ENCODE measurements at places on chromosomes 12 and 14.

GRCh38 chr14:51681411-51681810 lies 29.7 kb downstream of the FRMD6 start:
- no peak for DNase-seq

GRCh38 chr14:64611358-64612020 lies 61.7 kb downstream of the PPP1R36 start:
- DNase-seq: no peak

DNA sequence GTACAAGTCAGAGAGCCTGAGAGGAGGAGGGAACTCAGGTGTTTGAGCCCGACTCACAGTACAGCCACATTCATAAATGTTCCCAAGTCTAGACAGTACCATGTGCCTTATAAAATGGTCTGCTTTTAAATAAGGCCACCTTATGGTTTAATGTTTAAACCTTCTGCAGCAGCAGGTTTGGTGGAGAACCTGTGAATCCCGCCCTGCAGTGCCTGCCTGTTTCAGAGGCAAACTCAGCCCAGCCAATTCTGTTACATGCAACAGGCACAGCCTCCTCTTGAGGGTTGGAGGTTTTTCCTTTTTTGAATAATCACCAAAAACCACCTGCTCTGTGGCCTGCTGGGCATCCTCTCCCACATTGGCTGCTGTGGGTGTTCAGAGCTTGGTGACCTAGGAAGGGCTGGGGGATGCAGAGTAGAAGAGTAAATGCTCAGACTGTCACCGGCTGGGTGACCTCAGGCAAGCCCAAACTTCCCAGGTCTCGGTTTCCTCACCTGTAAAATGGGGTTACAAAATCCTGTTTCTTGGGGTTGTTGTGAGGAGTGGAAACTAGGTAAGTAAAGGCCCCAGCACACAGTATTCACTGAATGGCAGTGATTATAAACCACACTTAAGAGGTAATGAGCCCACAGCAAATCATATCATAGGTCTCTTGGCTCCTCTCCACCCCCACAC lies 28.0 kb downstream of the NUAK1 start:
- no peak for DNase-seq

DNA sequence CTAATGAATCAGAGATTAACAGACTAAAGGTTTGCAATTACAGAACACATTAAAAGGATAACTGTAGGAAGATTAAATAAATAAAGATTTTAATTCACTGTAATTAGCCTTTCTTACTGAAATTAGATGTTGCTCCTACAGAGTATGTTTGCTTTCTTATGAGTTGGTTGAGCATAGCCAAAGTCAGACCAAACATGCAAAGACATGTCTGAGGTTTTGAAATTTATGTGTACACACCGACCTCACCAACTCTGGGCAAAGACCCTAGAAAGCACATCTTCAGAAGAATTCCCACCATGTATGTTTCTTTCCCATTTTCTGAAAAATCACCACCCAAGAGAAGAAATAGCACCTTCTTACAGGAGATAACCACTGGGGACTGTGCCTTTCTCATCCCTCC lies 159.2 kb downstream of the PAX9 start:
- no peak for DNase-seq

- DNase-seq: no peak
These were observed 54.4 kb downstream of the BICD1 start for GRCh38 chr12:32161058-32161457.

DNA sequence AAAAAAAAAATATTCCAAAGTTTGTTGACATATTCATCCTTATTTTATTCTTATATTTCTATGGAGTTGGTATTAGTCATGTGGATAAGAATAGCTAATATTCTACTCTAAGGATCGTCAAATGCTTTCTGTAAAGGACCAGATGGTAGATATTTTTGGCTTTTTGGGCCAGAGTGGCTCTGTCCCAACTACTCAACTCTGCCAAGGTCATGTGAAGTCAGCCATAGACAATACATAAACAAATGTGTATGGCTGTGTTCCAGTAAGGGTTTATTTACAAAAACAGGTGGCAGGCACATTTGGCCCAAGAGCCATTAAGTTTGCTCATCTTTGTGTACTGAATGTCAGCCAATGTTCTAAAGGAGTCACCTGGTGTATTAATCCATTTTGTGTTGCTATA lies 131.8 kb downstream of the TBX5 start:
- DNase-seq: no peak

DNA sequence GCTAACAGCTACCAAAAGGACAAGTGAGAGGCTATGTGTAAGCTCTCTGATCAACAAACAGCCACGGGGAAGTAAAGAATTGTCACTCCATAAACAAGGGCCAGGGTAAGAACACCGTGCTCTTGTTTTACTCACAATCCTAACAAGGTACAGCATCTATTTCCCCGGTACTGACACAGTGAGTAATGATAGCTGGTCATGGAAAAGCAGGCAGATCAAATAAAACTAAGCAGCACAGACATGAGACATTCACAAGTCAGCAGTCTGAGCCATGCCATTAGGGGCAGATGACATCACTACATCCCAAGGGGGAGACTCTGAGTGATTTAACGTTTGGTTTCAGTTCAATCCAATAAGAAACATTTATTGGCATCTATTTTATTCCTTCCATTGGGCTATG lies 54.4 kb downstream of the ARL6IP4 start:
- no peak for DNase-seq

DNA sequence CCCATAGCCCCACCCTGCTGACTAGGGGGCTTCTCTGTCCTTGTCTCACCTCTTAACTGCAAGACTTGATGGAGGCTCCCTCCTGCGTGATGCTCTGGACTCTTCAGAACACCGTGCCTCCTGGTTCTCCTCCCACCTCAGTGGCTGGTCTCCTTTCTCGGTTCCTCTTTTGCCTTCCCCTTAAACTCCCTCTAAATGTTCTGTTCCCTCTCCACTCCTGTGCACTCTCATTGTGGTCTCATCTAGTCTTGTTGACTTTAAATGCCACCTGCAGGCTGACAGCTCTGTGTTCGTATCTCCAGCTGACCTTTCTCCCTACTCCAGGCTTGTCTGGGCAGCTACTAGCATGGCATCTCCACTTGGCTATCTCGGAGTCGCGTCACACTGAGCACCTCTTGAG lies 28.3 kb downstream of the DYNC1H1 start:
- DNase-seq: no peak

- DNase-seq: no peak
These were observed 274.0 kb upstream of the KITLG start for GRCh38 chr12:88854260-88854659.

GRCh38 chr12:111773801-111774551 lies 7.2 kb downstream of the ALDH2 start:
- no peak for DNase-seq

DNA sequence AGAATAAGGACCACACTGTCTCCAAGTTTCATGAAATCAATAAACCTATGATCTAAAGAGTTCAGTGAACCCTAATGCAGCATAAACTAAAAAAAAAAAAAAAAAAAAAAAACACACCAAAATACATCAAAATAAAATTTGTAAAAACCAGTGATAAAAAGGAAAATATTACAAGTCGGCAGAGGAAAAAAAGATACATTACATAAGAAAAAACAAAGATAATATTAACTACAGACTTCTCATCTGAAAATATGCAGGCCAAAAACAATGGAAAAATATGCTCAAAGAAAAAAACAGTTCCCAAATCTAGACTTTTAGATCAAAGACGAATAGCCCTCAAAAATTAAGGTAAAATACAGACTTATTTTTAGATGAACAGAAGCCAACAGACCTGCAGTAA lies 27.6 kb downstream of the MED13L start:
- DNase-seq: no peak

- no peak for DNase-seq
These were observed 318.9 kb downstream of the SNAPC1 start for GRCh38 chr14:62081012-62081612.

GRCh38 chr14:104199266-104199895 lies 61.0 kb downstream of the KIF26A start:
- DNase-seq: no peak

GRCh38 chr12:131251336-131252101 lies 297.8 kb downstream of the ADGRD1 start:
- no peak for DNase-seq

DNA sequence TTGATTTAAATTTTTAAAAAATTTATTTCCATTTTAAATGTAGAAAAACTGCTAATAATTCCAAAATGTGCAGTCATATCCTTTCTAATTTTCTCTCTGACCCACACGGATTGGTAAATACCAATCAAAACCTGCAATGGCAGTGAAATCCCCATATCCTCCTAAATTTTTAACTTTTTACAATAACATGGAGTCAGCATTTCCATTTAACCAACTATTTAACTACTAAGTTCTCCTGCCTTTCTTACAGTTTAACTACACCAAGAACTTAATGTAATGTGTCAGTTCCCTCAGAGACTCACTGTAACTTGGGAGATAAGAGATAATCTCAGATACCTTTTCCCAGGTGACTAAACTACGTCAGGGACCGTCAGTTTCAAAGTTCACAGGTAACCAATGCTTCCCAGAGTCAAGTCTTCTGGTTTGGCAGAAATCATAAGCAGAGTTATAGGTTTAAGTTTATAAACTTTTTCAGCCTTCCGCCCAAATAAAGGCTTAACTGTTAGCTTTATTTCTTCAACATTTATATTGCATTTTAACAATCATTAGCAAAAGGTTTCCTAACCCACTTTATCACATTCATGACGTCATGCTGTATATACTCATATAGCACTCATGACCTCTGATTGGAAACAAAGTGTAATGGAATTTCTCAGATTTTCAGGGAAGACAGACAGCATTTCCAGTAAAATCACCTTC lies 7.6 kb downstream of the KRAS start:
- no peak for DNase-seq

GRCh38 chr12:68007466-68007865 lies 18.2 kb downstream of the IFNG-AS1 start:
- no peak for DNase-seq

- no peak for DNase-seq
These were observed 594 bp upstream of the CEP170B start for GRCh38 chr14:104864267-104865080.

DNA sequence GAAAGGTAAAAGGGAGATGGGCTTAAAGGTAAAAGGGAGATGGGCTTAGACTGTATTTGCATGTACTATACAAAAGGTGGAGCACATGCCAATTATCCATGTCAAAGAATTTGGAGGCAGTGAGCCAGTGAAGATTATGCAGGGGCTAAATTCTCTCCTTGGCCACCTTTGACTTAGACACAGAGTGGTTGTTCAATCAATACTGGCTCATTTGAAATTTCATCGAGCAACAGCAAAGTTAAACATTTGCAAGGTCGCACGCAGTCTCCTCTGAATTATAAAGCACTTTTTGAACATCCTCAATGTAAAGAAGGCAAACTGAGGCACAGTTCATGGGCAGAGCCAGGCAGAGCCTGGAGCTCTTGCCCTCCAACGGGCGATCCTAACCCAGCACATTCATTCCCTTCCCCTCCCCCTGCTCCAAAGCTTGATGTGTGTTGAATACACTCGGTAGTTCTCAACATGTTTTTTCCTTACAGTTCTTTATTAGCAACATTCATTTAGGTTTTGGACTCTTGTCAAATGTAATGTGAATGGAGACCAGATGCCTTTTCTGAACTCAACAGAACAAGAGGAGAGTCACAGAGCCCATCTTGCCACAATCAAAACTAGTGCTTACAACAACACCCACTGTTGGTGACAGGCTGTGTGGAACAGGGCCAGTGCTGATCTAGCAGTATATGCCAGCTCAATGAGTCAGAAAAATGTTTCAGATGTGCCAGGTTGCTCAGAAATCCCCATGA lies 169.7 kb upstream of the G2E3 start:
- no peak for DNase-seq

GRCh38 chr12:104604070-104604994 lies 147.6 kb downstream of the CHST11 start:
- no peak for DNase-seq

DNA sequence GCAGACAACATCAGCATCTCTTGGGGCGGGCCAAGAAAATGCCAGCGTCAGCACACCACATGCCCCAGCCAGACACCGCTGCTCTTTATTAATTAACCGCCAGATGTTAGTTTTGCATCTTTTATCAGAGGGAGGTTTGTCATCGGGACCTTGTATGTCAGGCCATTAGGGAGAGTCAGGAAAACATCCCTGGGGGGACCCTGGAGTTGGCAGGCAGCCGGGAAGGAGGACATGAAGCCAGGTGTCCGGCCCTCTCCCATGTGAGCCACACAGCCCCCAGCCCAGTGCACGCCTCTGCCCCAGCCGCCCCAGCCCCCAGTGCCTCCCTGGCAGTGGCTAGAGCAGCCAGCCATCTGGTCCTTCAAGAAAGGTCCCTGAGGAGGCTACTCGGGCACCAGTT lies 56.9 kb upstream of the FAM222A start:
- DNase-seq: no peak

DNA sequence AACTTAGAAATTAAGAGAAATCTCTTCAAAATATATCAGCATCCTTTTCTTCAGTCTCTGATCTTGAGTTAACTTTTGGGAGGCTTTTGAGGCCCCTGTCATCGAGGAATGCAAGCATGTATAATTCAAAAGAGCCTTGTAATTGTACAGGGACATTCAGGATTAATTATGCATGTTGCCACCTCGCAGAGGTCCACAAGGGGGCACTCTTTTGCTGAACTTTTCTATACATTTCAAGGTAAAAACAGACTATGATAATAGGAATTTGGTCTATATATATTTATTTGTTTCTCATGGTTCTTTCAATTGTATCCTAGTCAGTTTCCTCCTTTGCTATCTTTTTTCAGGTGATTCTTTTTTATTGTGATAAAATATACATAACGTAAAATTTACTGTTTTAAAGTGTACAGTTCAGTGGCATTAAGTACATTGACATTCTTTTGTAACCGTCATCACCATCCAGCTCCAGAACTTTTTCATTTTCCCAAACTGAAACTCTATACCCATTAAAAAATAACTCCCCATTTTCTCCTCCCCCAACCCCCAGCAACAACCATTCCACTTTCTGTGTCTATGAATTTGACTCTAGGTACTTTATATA lies 47.0 kb upstream of the SLC2A13 start:
- DNase-seq: peak; percentile 9

- DNase-seq: no peak
These were observed 518.1 kb downstream of the FSCB start for GRCh38 chr14:43988989-43989388.

DNA sequence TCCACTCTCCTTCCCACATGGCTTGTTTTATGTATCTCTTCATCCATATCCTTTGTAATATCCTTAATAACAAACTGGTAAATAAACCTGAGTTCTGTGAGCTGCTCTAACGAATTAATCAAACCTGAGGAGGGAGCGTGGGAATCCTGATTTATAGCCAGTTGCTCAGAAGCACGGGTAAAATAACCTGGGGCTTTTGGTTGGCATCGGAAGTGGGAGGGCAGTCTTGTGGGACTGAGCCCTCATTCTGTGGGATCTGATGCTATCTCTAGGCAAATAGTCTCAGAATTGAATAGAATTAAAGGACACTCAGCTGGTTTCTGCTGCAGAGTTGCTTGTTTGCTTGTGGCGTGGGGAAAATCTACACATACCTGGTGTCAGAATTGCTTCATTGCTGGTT lies 17.5 kb upstream of the LDHB start:
- no peak for DNase-seq

- DNase-seq: no peak
These were observed 93.8 kb downstream of the TRAFD1 start for GRCh38 chr12:112219195-112219594.

GRCh38 chr12:8037947-8038346 lies 5.4 kb downstream of the FOXJ2 start:
- no peak for DNase-seq

- no peak for DNase-seq
These were observed 88.0 kb downstream of the EPS8 start for GRCh38 chr12:15701206-15701605.

- no peak for DNase-seq
These were observed 44.1 kb downstream of the PRIMA1 start for GRCh38 chr14:93744176-93744575.
